Stimulated activated CD8-positive, alpha-beta memory T cell treated with anti-CD3 and anti-CD28 coated beads, Interleukin-7, amount 100 ng/mL, for 48 hours (primary cell): ENCODE measurements at places on chromosomes 4 and X.

- DNase-seq: no peak
These were observed 88.8 kb downstream of the MAMLD1 start for GRCh38 chrX:150451953-150452352.

DNA sequence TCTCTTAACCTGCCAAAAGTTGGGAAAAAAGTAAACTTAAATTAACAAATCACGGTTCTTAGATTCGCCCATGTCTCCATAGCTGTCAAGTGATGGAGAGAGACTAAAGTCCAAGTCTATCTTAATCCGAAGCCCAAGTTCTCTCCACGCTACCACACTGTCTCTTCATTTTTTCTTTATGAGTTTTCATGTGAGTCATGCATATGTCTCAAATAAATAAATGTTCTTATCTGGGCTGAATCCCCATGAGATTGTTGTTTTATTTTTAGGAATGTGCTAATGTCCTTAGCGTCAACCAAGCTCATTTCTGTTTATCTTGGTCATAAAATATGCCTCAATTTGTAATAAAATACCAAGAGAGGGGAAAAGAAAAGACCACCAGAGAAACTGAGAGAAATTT lies 169.3 kb downstream of the RCHY1 start:
- DNase-seq: no peak

- DNase-seq: no peak
These were observed 32.9 kb upstream of the GPR78 start for GRCh38 chr4:8547108-8547911.

- DNase-seq: no peak
These were observed 325.9 kb downstream of the NR3C2 start for GRCh38 chr4:148116264-148116663.

DNA sequence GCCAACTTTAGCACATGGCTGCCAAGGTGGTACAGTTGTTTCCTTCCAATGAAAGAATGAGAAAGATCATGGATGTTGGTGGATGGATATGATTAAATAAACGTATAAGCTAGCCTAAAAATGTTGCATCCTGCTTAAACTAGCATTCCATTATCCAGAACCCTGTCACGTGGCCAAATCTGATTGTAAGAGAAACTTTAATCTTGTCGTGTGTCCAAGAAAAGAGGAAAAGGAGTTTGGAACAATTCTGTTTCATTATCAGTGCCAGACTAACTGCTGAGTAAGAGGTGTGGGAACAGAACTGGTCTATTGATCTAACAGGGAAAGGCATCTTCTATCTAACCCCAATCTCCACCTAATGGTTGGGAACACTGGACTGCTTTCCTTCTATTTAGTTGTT lies 325.2 kb upstream of the BMP3 start:
- DNase-seq: no peak

DNA sequence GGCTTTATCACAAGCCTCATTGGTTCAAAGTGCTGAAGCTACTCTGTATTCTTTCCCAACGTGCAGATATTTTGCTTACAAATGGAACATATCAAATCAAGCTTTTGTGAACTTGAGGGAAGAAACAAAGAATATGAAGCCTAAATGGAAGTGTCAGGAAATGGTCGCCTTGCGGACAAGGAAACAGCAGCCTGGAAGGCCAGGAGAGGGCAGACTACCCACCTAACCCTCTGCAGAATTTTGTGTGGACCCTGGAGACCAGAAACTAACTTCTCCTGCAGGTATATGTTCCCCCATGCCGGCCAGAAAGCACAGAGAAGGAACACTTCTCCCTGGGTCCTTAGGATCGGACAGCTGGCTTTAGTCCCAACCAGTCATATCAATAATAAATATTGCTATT lies 1425.8 kb downstream of the PCDH7 start:
- no peak for DNase-seq

DNA sequence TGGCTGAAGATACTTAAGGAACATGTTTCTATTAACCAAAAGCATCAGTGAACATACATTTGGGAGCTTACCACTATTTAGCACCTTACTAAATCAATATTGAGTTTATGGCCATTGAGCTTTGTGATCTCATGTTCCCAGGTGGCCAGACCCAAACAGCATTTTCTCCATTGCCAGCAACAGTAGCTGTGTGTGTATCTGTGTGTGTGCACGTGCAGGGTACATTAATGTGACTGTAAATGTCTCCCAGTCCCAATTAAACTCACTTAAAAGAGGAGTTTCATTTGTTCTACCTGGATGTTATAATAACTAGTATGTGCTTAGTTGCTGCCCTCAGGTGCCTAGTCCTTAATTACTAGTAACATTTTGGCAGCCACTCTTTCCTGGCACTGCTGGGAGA lies 282.4 kb downstream of the NR3C2 start:
- no peak for DNase-seq

DNA sequence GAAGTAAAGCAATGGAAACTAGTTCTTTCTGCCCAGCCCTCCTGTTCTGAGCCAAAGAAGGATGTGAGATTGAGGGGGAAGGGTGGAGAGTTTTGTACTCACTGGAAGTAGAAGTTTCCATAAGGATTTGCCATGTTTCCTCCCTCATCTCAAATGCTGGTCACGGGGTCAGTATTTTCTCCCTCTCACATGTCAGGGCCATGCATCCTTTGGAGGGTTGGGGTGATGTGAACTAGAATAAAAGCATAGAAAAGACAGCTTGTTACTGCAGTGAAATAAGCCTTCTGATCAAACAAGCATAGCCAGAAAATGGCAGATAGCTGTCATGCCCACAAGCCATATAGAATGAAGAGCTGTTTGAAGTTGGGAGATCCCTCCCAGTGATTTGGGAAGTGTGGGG lies 79.7 kb downstream of the KIT start:
- no peak for DNase-seq

GRCh38 chr4:173522160-173522950 lies 7.7 kb downstream of the HAND2 start:
- no peak for DNase-seq

- DNase-seq: no peak
These were observed 36.3 kb downstream of the ING2 start for GRCh38 chr4:183541010-183541751.

DNA sequence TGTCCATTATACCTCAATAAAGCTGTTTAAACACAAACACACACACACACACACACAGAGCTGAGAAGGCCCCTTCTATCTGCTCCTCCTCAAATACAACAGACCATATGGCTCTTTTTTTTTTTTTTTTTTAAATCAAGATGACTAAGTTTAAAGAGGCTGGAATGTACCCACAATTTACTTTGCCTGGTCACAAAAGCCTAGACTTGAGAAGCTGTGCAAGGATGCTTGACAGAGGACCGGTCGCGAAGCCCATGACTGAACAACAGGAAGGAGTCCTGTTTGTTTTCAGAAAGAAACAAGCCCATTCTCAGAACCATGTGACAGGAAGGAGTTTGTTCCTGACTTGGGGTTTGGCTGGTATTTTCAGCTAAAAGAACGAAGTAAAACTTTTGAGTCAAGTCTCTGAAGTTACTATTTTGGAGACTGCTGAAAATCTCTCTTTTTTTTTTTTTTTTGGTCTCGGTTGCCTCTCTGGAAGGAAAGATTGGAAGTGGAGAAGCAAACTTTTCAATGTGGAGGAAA lies 650.9 kb upstream of the TENM3 start:
- no peak for DNase-seq

DNA sequence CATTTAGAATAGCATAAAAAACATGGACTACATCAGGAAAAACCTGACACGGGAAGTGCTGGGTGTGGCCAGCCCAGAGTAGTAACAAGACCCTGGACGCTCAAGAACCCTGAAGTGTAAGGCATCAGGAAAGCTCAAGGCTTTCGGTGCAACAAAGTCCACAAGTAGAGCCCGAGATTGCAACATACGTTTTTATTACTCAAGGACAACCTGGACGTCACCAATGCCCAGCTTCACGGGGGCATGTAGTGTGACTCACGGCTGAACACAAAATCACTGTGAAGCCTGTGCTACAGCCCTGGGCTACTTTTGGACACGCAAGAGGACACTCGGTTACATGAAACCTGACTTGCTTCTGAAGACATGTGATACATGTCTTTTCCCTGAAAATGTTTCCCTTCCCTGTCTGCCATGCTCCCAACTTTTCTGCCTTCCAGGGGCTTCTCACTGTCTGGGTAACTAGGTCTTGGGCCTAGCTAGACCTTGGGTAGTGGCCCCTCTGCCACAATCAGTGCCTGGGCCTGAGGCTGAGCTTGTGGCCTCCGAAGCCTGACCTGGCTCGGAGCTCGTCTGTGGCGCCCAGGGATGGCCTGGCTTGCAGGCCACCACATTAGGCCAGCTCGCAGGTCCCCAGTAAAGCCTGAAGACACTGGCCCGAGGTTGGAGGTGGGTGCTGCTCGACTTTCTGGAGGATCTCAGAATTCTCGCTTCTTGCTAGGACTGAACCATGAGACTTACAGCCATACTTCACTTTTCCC lies 9.2 kb downstream of the IRAK1 start:
- no peak for DNase-seq
